Stimulated activated CD8-positive, alpha-beta memory T cell treated with anti-CD3 and anti-CD28 coated beads, Interleukin-7, amount 100 ng/mL, for 1 hour (primary cell): ENCODE measurements at places on chromosomes 3 and 15.

DNA sequence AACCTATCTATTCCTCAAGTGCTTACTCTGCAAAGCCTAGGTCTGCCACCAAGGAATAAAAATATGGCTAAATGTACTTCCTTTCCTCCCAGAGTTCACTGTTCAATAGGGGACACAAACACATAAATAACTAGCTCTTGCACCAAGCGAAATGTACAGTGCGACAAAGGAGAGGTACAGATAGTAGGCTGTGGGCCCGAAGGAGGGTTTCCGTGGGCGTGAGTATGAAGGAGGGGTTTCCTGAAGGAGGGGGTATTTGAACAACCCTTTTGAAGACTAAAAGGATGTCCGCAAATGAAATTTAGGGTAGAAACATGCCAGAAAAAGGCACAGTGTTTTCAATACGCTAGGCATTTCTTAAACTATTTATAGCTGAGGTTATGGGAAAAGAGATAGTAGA is 207.9 kb downstream of the LPP start:
- no peak for DNase-seq

- DNase-seq: no peak
These were observed 25.9 kb upstream of the SLC6A6 start for GRCh38 chr3:14376348-14377043.

DNA sequence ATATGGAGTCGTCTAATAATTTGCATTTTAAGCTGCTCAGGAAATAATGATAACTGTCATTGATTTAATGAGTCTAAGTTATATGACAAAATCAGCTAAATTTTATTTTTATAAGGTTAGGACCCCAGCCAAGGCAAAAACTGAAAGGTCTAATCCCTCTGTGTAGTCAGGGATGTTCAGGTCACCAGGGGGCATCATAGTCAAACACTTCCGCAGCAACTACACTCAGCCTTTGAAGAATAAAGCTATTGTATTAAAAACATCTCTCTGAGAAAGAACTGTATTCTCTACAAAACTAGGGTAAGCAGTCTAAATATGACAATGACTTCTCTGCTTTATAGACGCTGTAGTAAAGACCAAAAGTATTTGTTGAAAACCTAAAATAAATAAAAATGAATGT is 15.0 kb downstream of the INTS14 start:
- no peak for DNase-seq

DNA sequence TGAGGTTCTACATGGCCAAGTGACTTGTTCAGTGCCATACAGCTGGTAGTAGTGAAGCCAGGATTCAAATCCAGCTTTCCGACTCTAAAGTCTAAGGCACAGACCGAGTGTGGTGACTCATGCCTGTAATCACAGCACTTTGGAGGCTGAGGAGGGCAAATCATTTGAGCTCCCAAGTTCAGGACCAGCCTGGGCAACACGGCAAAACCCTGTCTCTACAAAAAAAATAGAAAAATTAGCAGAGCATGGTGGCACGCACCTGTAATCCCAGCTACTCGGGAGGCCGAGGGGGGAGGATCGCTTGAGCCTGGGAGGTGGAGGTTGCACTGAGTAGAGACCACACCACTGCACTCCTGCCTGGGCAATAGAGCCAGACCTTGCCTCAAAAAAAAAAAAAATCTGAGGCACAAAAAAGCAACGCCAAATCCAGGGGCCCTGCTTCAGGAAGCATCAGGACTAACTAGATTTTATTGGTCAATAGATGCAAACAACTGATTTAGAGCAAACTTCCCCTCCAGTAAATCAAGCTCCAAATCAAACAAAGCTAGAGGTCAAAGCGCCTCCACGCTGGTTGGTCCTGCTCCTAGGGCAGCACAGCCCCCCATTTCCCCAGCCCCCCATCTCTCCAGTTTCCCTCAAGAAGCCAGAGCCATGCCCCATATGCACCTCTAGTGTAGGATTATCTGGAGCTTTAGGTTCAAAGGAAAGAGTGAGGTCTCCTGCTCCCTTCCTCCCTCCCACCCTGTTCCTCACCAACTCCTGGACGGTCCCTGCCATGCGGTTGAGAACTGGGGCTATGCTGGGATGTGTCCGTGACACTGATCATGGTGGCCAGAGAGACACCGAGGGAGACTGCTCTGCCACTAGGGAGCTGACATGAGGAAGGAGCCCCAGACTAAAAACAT is 2.9 kb upstream of the TNK2 start:
- no peak for DNase-seq

DNA sequence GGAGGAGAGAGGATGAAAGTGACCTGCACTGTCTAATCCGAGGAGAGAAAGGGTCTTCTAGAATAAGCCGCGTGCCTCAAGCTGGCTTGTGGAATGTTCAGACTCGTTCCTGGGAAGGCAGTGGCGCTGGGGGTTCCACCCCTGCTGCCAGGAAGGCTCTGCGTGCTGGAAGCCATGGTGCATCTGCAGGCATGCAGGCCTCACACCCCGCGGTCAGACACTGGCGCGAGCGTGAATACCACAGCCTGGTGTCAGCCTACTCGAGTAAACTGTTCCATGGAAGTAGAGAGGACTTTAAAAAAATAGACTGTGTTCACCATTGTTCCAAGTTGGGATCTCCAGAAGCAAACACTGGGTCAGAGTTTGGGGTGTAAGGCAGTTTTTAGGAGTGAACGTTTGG is 25.9 kb upstream of the GABRG3 start:
- DNase-seq: no peak

GRCh38 chr15:66454143-66454542 is 43.4 kb downstream of the SNAPC5 start:
- DNase-seq: no peak

GRCh38 chr3:30020380-30020779 is 586.0 kb upstream of the TGFBR2 start:
- no peak for DNase-seq
